Midbrain (tissue), 1 donor: ENCODE measurements at places on chromosomes 7 and 10.
A peak's percentile ranks its signal among the peaks of the same experiment; 100 is the strongest.

DNA sequence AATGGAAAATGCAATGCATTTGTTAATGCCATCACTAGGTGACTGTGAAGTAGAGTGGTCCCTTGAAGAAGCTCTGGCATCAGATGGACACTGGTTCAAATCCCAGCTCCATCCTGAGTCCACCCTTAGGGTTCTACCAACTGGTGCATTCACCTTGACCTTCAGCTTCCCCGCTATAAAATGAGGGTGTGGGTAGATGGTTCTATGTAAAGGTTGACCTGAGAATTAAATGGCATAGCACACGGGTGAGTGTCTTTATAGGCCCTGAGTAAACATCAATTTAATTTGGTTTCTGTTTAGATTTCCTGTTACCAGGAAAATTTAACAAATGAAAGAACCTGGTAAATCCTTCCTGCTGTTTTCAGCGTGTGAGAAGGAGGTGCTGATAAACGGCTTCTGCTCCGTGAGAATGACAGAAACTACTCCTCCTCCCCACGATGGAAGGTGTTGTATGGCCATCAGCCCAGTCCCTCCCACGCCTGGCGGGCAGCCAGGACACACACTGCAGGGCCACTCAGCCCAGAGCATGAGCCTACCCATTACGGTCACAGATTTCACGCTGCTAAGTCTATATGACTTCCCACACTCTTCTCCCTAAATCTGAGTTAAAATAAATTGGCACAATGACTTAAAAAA, 210.1 kb downstream of the TNS3 start:
- DNase-seq: peak; percentile 16

DNA sequence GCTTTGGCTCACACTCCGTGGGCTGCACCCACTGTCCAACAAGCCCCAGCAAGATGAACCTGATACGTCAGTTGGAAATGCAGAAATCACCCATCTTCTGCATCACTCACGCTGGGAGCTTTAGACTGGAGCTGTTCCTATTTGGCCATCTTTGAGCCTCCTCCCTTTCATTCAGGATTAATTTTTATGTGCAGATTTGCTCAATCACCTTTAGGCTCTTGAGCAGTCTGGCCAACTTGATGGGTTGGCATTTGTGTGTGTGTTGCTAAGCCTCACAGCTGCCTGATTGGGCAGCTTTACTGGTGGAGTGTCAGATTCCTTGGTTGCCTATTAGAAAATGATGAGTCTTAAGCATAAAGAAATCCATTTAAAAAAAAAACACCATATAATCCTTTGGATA, 236.1 kb downstream of the KIF20B start:
- DNase-seq: no peak

GRCh38 chr7:37052705-37053104, 328.4 kb upstream of the AOAH start:
- DNase-seq: no peak

GRCh38 chr7:23012908-23013714, 819 bp downstream of the HYCC1 start:
- no peak for DNase-seq

DNA sequence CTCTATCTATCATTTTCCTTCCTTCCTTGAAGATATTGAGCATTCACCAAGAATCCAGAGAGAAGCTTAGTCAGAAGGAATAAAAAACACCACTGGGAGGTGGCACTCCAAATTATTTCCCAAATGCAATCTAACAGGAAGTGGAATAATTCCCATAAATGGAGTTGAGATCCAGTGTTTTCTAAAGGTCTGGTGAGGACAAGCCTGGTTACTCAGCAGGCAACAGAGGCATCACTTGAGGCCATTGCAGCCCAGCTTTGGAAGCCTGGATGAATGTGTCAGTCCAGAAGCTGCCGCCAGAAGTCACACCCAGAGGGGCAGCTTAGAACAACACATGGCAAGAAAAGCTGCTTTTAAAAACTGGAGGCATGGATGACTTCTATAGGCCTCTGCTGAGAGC, 288.9 kb upstream of the KLF6 start:
- no peak for DNase-seq

- no peak for DNase-seq
These were observed 65.2 kb downstream of the PFKFB3 start for GRCh38 chr10:6267941-6268340.
